ENCODE measurements at places on chromosomes 3 and 15.

DNA sequence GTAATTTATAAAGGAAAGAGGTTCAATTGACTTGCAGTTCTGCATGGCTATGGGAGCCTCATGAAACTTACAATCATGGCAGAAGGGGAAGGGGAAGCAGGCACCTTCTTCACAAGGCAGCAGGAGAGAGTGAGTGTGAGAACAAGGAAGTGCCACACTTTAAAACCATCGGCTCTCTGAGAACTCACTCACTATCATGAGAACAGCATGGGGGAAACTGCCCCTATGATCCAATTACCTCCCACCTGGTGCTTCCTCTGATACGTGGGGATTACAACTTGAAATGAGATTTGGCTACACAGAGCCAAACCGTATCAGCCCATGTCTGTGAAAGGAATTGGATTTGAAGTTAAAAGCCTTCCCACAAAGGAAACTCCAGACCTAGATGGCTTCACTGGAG is 39.1 kb downstream of the TKT start:
- no peak for DNase-seq

GRCh38 chr15:40255033-40255432 is 16.2 kb downstream of the PAK6 start:
- DNase-seq: no peak

- DNase-seq: no peak
These were observed 10.9 kb downstream of the PXYLP1 start for GRCh38 chr3:141242377-141243092.

GRCh38 chr3:70933105-70933810 is 620.8 kb upstream of the MDFIC2 start:
- no peak for DNase-seq

DNA sequence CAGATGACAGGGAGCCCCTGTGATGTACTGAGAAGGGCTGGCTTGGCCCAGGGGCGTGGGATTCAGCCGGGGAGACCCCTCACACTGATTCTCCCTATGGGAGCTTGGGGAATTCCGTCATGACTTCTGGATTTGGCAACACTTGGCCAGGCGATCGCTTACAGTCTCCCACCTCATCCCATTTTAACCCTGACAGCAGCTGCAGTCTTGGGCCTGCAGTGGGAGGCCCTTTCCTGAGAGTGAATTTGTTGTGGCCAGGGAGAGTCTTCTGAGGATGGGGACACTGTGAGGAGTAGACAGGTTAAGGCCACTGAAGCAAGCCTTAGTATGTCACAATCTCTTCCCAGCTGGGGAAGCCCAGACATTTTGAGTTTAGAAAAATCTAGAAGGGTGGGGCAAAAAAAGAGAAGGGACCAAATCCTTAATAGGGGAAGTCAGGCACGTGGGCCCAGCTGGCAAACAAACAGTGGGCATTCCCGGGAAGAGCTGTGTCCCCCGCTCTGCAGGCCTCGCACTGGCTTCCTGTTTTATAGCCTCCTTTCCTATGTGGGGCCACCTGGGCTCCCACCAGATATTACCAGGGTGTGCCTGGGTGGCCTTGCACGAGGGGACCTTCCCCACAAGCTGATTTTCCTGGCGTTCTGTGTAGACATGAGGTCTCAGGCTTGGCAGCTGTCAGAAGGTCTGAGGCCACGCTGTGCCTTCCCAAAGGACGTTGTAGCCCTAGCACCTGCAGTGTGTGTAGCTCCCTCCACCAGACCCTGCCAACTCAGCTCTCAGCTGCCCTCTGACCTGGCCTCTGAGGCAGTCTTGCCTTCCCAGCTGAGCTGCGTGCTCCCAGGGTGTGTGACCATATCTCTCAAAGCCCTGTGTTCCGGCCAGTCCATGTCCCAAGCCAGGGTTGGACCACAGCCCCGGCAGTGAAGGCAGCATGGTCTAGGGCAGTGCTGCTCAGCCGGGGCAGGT is 64.5 kb downstream of the FEM1B start:
- DNase-seq: no peak

DNA sequence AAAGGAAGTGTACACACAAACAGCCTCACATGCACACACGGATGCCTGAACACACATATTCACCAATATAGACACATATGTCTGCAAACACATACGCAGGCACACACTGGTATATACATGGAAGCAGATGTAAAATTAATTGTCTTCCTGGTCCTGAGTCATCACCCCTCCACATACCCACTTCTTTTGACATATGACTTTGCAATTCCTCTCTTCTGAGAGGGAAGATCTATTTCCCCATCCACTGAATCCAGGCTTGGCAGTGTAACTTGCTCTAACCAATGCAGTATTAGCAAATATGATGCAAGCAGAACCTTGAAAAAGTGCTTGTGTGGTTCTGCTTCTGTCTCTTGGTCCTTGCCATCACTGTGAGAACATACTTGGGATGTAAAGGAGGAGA is 76.8 kb upstream of the HRH1 start:
- no peak for DNase-seq

DNA sequence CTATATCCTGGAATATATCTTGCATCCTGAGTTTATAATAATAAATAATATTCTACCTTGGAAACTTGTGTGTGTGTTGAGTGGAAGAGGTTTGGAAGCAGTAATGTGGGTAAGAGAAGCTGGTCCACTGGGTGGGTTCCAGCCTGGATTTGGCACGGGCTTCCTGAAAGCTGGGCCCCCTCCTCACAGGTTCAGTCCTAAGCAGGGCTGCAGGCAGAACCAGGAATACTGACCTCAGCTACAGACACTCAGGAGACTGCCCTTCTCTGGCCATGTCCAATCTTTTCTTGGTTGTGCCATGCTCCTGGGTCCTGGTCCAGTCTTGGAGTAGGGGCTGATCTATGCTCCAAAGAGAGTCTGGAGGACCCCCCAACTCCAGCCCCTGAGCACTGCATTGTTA is 4.5 kb downstream of the MYD88 start:
- DNase-seq: no peak

DNA sequence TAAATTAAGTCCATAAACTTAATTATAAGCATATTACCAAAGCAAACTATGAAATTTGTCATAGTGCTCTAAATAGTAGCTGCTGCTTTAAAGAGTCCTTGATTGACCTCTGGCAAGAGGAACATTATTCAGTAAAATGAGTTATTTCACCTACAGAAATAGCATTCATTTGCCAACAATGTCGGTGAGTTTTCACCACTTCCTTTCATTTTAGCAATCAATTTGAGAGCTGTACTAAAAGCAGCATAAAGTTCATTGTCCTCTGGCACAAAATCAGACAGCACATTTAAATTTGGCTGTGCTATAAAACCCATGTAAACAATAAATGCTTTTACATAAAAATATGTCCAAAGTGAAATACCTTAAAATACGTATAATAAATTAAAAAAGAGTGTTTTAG is 1515.7 kb downstream of the SI start:
- no peak for DNase-seq
